Activated CD4-positive, alpha-beta T cell treated with anti-CD3 and anti-CD28 coated beads for 1 hour (primary cell): ENCODE measurements at places on chromosomes 12 and 14.

DNA sequence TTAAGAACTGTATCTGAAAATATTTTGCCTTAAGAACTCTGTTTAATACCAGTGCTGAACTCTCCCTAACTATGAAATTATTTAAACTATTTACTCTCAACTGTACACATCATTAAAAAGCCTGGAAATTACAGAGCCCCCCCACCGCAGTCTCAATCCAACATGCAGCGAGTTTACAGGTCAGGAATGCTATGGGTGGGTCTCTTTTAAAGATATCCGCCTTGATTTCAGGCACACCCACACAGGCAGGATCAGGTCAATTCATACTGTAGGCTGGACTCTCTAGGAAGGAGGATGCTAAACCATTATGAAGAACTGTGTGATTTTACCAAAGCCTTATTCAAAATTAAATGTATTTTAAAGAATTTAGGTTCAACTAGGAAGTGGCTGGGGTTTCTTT is 16.5 kb downstream of the SPTLC2 start:
- no peak for DNase-seq

DNA sequence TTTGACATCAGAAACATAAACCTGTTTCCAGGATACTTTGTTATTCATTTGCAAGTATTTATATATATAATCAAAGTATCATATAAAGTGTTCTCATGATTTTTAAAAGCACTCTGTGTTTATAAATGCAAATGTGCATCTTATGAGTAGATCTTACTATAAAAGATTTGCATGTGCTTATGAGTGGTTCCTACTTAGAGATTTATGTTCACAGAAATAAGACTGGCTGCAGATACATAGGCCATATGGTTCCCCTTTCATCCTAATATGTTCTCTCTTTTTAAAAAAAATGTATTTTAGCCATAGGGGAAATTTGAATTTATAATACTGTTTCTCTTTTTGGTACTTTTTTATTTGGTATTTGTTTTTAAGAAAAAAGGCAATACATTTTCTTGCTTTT is 174.2 kb downstream of the ESR2 start:
- DNase-seq: no peak

DNA sequence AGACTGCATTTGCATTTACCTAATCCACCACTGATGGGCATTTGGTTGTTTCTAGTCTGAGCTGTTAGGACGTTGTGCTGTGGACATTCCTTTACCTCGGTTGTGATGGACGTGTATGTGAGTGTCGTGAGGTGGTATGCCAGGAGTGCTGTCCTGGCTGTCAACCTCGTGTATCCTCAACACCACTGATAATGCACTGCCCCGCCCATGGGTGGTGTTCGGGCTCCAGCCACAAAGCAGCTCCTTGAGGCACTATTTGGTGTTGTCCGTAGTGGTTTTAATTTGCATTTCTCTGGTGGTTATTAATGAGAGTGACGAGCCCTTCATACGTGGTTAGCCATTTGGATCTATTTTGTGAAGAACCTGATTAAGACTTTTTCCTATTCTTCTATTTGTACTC is 87.6 kb downstream of the PPP2R5C start:
- no peak for DNase-seq

DNA sequence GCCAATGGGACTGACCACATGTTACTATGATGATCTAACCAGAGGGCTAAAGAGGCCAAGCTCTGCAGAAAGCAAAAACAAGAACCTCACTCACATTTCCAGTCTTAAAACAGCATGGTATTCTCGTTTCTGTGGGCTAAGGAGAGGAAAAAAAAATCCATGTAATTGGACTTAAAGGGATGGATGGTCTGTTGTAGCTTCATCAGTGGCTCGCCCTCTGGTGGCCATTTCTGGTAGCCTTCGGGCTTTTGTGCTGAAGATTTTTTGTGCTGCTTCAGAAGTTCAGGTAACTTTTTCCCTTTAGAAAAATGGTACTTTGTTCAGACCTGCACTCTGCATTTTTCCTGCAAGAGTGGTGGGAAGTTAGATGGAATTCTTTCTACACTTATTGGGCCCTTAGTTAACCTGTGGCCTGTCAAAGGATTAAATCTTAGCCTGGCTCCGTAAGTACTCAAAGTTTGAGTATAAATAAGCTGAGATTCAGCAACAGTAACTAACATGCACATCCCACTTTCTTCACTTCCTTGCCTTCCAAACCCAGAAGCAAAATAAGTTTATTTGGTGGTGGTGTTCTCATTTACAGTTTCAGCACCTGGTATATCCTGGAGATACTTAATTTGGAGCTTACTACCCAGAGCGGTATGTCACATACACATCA is 22.3 kb downstream of the DCAF4 start:
- DNase-seq: peak; percentile 36

DNA sequence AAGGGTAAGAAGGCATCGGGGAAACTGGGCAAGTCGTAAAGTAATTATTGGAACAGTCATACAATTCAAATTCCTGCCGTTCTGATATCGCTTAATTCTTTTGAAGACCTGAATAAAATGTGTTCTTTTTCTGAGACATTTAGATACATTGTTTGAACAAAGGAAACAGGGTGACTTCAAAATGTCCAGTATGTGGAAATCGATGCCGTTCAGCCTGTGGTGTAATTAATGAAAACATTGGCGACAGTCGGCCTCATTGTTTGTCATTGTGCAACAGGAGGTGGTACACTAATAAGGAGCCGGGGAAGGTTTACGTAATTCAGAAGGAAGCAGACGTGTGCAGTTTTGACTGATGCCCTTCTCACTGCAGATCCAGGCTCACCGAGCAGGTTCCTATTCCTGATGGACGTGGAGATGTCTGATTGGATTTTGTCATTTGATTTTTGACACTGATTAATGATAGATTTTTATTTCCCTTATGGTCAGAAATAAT is 92.7 kb downstream of the BORCS5 start:
- DNase-seq: no peak

DNA sequence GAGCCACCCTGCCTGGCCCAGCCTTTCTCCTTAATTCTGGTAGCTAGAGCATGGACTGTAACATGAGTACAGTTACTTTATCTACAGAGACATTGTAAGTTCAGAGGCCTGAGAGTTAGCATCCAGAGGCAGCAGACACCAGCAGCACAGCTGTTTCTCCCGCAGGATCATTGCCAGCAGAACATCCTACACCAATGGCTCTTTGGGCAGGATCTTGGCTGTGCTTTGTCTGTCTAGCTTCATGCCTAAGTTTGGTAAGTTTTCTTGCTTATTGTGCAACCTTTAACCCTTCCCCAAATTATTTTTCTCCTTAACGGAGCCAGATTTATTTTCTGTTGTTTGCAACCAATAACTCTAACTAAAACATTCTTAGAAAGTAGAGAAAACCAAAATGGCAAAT is 21.6 kb downstream of the C12orf71 start:
- no peak for DNase-seq

DNA sequence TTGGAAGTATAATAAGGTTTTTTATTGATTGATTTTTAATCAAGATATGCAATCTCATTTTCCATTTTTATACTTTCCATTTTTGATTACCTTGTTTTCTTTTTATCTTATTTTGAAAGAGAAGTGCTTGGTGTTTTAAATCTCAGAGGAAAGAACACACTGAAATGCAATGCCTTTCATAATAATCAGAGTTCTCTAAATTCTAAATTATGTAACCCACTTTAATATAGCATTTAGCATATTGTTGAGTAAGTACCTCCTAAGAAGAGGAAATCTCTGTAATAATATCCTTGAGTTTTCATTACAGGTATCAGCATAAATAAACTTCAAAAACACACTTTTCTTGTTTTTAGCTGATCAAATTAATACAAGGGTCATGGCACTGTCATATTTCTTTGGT is 96.9 kb downstream of the GTF2A1 start:
- DNase-seq: no peak

GRCh38 chr12:88781909-88782308 is 201.6 kb upstream of the KITLG start:
- no peak for DNase-seq

DNA sequence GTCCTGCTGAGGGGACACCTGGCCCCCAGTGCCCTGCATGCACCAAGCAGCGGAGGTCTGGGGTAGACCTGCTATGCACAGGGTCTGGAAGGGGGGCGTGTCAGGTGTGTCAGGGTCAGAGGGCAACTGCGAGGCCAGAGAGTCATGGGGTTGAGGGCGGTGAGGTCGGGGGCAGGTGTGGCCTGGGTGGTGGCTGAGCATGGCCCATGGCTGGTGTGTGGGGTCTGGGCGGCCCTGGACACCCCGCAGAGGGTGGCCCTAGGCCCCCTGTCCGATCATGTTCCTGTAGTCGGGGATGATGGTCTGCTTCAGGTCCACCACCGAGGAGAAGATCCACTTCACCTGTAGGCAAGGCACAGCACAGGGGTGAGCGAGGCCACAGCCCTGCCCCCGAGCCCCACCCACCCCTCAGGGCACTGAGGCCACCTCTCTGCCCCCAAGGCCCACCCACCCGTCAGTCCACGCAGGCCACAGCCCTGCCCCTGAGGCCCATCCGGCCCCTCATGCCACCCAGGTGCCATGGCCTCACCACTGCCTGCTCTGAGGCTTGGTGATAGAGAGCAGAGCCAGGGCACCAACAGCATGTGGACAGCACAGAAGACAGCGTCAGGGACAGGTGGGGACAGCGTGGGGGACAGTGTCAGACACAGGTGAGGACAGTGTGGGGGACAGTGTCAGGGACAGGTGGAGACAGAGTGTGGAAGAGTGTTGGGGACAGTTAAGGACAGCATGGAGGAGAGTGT is 211.3 kb downstream of the TMEM121 start:
- DNase-seq: no peak
